GM23338 (cell line): ENCODE measurements at places on chromosomes 3 and 15. TPM values are rescaled to one million over a fixed set of nuclear protein-coding genes. Genes with fewer than 3 reads are reported as not detected.
A peak's percentile ranks its signal among the peaks of the same experiment; 100 is the strongest.

DNA sequence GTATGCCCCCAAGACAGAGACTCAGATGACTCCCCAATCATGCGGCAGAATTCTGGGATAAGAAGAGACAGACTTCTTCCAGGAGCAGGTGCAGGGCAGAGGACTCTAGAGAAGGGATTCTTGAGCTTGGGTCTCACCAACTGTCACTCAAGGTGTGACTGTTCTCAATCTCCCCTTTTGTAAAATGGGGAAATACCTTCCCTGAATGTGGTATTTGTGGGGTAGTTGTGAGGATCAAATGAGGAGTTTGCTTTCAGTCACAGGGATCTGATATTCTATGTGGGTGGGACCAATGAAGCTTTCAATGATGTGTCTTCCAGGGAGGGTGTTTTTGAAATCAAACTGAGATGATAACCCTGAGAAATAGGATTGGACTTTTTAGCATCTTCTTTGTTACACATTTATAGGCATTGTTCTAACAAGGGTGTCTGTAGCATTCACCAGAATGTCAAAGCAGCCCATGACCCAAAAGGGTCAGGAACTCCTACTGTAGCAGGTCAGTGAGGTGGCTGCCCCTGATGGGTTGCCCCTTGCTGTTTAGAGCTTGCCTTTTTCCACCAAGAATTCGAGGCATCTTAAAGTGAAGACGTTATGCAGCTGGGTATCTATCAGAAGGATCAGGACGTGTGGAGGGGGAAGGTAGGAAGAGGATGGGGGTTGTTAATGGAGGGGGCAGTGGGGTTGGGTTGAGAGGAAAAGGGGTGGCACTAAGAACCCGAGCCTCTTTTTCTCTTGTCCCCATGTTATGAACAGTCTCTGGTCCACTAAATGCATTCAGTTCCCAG, 28.8 kb downstream of the UMPS start:
- no peak overlapping the region for H3K4me3 ChIP-seq
- H3K27me3 ChIP-seq, result no peaks in the 10 kb centered on the region
- 0 out of 2 replicates have a peak, but pooled peaks cover 7% of the 10 kb centered on the region for H3K36me3 ChIP-seq
- peak; percentile 10 for DNase-seq
- peak overlapping the region; percentile 82; the same call in 1 of the 2 replicates for H3K27ac ChIP-seq

DNA sequence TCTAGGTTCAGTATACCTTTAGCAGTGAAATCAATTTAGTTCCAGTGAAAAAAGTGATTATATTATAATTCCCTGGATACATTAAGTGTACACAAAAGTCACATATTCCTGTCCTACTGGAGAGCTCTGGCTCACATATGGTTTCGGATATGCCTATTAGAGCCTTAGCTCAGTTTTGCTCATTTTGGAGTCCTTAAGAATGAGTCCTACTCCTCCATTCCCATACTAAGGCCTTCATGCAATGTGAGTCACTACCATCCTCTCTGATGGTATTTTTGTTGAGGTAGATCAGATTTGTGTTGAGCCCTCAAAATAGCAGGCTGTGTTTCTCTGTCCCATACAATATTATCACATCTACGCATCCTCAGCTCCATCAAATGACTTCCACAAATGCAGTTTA, 294.2 kb upstream of the COL8A1 start:
- no peak for DNase-seq
- H3K4me1 ChIP-seq, result no peaks in the 10 kb centered on the region
- no peaks in the 10 kb centered on the region for H3K36me3 ChIP-seq
- H3K27me3 ChIP-seq, result no peaks in the 10 kb centered on the region

- peaks cover 14% of the 10 kb centered on the region for H3K4me1 ChIP-seq
- DNase-seq, result peak; percentile 93
- H3K27ac ChIP-seq, result no peak overlapping the region
- peaks cover 3% of the 10 kb centered on the region; the same call in 1 of the 2 replicates for H3K36me3 ChIP-seq
- H3K4me3 ChIP-seq, result no peak overlapping the region
Observed at GRCh38 chr3:138118612-138119422, 3.4 kb upstream of the DZIP1L start.

FAN1 gene
- total RNA-seq, result 25.7 and 29.2 TPM in 2 replicates

DNA sequence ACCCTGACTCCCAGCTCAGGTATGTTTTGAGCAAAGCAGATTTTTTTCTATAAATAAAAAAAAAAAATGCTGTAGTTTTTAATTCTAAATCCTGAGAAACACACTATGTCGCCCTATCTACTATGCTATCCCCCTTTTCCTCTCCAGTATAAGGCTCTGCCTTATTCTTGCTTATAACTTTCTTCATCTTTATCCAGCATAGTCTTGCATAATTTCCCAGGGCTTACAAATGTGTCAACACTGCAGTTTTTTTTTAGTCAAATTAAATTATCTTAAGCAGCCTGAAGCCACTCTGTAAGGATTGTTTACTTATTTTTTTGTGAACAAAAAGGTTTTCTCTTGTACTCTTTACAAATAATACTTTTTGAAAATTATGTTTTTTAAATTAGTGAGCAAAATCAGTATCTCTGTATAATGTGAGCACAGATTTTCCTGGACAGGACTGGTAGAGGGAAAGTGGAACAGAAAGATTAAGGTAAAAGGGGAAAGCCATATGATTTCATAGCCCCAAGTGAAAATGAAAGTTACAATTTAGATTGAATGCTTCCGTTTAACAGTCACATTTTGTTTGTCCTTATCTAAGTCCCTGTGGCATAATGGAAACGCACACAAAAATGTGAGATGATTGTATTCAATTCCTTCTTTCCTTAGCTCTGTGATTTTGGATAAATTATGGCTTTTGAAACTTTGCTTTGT, 5.6 kb upstream of the PYDC2 start:
- H3K4me1 ChIP-seq, result no peaks in the 10 kb centered on the region
- no peak overlapping the region for H3K27ac ChIP-seq
- no peaks in the 10 kb centered on the region for H3K27me3 ChIP-seq
